Cortex of kidney (tissue), 1 donor: ENCODE measurements at places on chromosomes 6 and 20.

DNA sequence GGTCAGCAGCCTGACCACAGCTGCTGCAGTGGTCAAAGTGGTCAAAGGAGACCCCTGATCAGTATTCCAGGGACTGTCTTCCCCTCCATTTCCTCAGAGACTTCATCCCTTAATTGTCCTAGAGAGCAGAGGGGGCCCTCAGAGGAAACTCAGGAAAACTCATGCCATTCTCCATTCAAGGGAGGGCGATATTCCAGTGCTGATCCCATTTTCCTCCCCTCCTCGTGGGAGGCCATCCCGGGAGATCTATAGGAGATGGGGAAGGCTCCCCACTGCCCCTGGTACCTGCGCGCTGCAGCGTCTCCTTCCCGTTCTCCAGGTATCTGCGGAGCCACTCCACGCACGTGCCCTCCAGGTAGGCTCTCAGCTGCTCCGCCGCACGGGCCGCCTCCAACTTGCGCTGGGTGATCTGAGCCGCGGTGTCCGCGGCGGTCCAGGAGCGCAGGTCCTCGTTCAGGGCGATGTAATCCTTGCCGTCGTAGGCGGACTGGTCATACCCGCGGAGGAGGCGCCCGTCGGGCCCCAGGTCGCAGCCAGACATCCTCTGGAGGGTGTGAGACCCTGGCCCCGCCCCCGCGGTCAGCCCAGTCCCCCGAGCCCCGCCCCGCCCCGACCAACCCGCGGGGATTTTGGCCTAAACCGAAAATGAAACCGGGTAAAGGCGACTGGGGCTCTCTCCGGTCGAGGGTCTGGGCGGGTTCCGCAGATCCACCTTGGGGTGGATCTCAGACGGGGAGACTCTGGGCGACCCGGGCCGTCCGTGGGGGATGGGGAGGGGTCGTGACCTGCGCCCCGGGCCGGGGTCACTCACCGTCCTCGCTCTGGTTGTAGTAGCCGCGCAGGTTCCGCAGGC, 878 bp downstream of the HLA-C start:
- no peak for DNase-seq

DNA sequence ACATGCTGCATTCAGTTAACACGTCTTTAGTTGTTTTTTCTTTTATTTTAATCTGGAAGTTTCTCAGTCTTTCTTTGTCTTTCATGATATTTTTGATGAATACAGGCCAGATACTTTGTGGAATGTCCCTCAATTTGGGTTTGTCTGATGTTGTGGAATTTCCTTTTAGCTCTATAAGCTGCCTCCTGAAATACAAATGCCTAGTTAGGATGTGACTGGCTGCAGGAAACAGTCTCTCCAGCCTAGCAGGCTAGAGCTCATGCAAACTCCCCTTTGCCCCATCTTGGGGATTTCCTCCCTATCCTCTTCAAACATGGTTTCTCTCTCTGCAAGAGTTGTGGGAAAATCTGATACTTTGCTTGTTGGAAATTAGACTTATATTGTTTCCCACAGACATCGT, 89.3 kb upstream of the JAG1 start:
- DNase-seq = no peak

- no peak for DNase-seq
Observed at GRCh38 chr6:84773431-84774156, 9.2 kb upstream of the TBX18 start.

- no peak for DNase-seq
Observed at GRCh38 chr20:48203252-48203651, 418.0 kb upstream of the SULF2 start.

DNA sequence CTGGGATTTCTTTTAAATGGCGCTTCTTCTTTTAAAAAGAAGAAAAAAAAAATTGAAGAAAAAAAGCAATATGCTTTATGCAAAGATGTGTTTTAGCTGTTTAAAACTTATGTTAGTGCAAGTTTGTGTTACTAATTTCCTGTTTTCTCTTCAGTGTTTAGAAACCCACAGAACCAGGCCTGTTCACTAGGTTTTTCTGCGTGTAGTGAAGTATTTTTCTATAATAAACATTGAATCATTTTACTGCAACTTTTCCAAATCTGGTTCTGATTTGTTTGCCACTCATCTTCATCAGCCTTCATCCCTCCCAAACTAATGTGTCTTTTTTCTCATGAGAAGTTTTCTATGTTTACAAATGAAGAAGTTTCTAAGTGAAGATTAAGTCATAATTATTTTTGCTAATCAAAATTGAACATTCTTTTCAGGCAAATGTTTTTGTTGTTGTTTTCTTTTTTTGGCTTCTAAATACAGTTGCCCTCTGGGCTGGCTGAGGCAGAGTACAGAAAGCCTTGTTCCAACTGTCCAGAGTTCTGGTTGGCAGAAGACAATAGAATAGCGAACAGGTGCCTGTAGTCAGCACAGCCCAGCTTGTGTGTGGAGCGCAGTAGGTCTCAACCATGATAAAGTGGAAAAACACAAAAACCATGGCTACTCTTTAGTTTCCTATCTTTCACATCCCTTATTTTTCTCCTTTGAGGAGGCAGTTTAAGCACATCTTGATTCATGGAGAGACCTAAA, 14.5 kb downstream of the ZNF76 start:
- DNase-seq = no peak

DNA sequence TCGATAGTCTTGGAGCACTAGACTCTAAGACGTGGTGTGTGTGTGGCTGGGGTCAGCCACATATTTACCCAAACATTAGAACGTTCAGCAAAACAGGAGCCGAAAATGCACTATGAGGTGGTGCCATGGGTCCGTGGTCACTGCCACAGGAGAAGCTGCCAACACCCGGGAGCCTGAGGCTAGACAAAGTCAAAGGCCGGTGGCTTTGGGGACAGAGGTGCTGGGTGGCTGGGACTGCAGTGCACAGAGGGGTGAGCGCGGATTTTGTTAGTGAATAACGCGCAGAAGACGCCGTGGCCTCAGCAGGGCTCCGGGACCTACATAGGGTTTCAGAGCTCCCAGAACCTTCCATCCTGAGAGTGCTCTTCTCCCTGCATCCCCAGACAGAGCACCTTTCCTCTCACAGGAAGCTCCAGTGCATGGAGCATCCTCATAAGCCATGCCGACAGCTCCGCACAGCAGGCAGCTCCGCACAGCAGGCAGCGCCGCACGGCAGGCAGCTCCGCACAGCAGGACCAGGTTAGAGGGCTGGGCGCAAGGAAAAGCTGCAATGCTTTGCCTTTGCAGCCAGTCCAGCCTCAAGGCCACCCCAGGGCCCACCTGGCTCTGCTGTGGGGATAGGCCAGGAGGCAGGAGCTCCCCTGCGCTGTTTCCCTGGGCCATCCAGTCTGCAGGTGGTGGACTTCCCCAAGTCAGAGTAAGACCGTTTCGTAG, 304.1 kb downstream of the TAF4 start:
- DNase-seq = no peak

DNA sequence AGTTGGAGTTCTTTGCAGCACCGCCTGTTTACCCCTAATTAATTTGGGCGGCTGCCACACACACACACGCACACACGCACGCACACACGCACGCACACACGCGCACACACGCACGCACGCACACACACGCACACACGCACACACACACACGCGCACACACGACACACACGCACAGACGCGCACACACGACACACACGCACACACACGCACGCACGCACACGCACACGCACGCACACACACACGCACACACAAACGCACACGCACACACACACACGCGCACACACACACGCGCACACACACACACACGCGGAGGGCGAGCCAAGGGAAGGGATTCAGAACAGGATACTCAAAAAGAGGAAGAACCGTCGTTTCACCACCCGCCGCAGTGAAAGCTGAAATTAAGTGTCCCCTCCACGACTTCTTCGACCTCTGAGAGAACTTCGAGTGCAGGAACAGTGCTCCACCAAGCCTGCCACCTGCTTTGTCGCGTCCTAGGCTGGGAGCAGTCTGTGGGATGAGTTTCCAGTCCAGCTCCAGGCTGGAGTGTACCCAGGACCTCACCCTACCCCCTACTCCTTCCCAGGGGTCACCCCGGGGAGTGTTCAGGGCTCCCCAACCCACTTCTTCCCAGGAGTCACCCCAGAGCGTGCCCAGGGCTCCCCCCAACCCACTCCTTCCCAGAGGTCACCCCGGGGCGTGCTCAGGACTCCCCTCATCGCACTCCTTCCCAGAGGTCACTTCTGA, 1.1 kb downstream of the RNASET2 start:
- no peak for DNase-seq

- DNase-seq = no peak
Observed at GRCh38 chr6:138405816-138406413, 1.9 kb downstream of the HEBP2 start.

DNA sequence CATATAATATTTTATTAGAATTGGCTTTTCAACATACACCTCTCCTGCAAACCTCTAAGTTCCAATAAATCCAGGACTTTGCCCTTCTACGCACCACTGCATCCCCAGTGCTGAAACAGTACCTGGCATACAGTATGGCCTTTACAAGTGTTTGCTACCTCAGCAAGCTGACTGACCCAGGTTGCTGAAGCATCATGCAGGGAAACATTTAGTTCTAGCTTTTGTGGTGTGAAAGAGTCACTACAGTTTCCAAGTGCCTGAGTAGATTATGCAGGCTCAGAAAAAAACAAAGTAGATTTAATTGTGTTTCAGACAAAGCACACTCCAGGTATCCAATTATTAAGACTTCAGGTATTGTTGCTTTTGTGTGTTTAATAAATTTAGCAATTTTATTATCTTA, 614.2 kb upstream of the NRSN1 start:
- no peak for DNase-seq
